ENCODE measurements at places on chromosomes 6 and 20.
A peak's percentile ranks its signal among the peaks of the same experiment; 100 is the strongest.

DNA sequence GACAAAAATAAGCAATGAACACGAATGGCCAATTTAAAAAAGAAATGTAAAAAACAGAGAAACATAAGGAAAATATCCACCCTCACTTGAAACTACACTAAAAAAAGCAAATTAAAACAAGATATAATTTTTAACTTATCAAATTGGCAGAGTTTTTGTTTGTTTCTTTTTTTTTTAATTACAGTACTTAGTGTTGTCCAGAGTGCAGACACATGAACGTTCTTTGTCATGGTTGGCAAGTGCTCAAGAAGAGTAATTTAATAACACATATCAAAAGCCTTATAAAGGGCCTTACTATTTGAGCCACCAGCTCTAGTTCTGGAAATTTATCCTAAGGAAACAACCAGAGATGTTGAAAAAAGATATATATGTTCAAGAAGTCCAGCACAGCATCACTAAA is 142.3 kb downstream of the ATXN1 start:
- no peak for DNase-seq

GRCh38 chr6:128437685-128438084 is 82.7 kb downstream of the PTPRK start:
- no peak for DNase-seq

- DNase-seq, result peak; percentile 13
These were observed 226.2 kb upstream of the MARCKS start for GRCh38 chr6:113630738-113631535.

- no peak for DNase-seq
These were observed 10.5 kb upstream of the TBX18 start for GRCh38 chr6:84774985-84775284.

- DNase-seq, result no peak
These were observed 383.8 kb upstream of the JAG1 start for GRCh38 chr20:11057624-11058023.

GRCh38 chr6:37432590-37432915 is 468 bp upstream of the CMTR1 start:
- DNase-seq, result no peak
